GM03348 (cell line): ENCODE measurements at places on chromosomes 1 and 21.

DNA sequence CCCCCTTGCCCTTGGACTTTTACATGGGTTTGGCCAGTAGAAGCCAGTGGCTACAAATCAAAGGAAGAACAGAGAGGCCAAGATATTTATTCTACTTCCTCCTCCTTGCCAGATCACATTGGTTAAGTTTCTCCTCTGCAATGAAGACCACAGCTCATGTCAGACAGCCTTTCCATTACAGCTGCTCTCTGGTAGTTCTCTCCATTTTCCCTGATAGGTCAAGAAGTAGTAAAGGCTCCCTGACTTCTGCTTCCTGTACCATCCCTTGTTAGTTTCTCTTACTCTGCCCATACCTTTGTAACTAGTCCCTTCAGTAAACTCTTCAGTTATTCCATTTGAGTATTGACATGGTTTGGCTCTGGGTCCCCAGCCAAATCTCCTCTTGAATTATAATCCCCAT lies 27.8 kb downstream of the NME7 start:
- no peak for DNase-seq

DNA sequence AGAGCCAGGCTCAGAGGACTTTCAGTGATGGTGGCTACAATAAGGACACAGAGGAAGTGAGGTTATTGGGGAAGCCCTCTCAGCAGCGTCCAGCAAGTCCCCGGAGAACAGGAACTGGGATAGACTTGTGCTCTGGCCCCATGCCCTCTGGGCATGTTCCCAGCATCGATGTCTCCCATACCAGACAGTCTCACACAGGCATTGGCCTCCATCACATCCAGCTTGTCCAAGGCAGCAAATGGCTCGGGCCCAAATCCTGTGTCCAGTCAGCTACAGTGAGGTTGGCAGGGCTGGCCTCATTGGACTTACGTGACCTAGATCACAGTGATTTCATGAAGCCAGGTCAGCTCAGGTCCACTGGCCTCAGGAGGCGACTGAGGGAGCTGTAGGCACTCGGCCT lies 19.6 kb upstream of the TMEM54 start:
- DNase-seq = no peak

- DNase-seq = no peak
Measured at GRCh38 chr21:33902349-33902748, 13.3 kb downstream of the ATP5PO start.

DNA sequence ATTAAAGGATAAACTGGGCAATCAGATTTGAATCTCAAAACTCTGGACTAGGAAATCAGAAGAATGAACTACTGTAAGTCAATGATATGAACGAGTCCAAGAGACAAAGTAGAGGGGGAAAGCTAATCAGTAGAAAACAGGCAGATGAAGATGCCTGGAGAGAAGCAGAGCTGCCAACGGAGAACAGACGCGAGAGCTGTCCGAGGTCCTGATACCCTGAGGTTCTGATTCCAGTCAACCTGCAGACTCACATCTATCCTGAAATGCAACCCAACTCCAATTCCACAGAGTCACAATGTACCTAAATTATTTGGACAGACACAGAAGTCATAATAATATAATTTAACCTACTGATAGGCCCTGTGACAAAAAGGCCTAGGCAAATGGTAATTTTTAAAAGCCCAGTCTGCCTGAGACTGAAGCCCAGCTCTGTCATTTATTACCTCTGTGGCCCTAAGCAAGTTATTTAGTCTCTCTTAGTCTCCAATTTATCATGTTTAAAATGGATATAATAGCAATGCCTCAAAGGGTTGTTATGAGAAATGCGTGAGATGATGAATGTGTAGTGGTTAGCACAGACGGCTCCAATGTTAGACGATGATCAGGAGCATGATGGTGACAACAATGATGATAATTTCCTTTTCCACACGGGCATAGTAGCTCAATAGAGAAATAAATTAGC lies 33.4 kb downstream of the RGS7 start:
- DNase-seq = peak; percentile 36

DNA sequence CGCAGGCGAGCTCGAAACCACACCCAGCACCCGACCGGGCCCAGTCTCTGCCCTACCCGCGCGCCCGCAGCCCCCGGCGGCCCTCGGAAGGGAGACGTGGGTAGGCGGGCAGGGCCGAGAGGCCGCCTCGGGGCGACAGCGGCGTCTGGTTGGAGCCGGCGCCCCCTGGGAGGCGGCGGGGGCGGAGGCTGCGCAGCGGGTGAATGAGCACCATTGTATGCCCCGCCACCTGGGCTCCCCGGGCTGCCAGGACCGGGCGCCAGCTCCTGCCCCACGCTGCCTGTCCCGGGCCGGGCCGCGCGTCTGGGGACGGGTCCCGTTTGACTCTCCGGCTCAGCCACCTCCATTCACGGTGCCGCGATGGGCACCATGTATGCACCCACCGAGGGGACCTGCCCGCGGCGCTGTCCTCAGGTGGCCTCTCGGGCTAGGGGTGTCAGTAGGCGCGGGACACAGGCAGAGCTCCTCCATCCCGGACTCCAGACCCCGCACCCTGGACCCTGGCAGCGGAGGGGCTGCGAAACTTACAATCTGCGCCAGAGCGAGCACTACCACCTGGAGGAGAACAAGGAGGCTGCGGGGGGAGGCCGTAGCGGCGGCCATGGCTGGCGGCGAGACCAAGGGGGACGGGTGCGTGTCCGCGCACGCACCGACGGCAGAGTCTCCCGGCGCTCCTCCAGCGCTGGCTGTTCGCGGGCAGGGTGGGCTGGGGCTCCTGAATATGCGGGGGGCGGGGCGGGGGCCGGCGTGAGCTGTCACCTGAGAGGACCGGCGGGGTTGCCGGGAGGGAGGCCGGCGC lies at the start of gene COL9A2:
Gene COL9A2, minus strand, starts transcription at position 692 of the 799 bp plus-strand sequence. Its CDS starts 89 bp downstream, at position 603.
- peak; percentile 48 for DNase-seq

DNA sequence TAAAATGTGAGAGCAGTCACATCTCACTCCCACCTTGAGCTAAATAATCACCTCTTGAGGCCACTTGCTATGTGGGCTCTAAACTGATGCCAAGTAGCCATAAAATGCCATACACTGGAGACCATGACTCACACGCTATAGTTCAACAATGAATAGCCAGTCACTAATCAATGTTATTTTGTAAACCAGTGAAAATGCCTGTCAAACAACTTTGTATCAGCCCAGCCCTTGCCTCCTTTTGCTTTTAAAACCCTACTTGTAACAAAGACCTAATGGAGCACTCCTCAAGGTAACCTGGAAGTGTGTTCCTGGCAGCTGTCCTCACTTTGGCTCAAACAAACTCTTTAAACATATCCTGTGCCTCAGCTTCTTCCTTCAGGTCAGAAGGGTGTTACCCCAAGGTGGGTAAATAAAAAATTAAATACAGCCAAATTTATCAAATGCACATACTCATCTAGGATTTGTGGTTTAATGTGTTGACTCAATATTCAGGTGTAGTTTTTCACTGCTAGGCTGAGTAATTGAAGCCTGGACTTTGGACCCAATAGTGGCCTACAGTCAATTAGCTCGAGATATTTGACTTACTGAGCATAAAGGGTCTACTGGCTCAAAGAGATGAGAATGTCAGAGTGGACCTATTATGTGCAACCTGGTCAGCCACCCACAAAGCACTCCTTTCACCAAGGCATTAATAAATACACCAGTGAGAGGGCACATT lies 154.3 kb downstream of the COQ8A start:
- DNase-seq = no peak

DNA sequence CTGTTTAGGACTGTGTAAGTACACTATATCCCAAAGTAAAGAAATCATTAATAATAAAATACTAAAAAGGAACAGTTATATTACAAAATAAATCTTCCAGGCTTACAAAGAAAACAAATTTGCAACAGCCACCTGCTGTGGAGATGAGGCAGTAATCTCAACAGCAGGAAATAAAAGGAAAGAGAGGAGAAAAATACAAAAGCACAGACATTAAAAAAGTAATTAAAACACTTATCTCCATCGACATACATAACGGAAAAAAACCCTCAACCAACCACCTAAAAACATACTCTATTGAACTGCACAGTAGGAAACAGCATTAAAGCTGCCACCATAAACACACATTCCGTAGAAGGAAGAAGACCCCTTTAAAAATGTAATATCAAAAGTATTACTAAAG lies 317.6 kb downstream of the DPYD start:
- no peak for DNase-seq

DNA sequence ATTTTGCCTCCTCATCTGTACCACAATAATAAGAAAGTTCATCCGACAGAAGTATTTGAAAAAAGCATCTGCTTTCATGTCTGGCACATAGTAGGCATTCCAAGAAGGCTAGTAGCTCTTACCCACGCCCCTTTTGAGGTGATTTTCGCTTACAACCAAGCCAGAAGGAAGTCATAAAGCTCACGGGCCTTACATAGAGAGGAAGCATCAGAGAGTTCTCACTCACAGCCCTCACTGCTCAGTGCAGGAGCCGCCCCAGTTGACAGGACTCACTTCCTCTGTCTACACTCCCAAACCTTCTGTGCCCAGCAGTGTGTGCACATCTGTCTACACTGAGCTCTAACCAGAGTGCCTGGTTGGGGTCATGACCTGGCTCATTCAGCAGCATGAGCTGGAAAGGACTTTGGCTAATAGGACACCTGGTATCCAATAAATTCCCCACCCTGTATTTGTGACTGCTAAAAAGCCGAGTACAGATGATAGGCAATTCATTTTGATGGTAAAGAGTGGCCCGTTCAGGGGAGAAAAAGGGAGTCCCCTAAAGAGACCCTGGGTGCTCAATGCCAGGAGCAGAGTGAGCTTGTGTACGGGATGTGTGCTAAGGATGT lies 36.8 kb upstream of the DUSP10 start:
- DNase-seq = no peak

DNA sequence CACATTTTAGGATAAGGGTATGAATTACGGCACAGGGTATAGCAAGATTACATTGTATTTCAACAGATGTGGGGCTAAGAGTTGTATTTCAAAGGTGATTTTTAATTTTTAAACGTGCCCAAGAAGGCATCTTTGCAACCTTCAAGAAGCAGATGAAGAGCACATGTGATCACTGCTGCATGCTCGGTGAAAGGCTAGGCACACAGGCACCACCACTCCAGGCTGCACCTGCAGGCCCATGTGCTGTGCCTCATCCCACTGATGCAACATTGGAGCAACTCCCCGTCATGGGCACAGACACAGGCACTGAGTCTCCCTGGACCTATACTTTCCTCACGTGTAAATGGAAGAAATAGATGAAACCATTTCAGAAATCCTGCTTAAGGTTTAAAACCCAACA lies 23.5 kb downstream of the UBE2G2 start:
- DNase-seq = peak; percentile 4

- DNase-seq = no peak
Measured at GRCh38 chr1:175088525-175088951, 20.9 kb downstream of the TNN start.

DNA sequence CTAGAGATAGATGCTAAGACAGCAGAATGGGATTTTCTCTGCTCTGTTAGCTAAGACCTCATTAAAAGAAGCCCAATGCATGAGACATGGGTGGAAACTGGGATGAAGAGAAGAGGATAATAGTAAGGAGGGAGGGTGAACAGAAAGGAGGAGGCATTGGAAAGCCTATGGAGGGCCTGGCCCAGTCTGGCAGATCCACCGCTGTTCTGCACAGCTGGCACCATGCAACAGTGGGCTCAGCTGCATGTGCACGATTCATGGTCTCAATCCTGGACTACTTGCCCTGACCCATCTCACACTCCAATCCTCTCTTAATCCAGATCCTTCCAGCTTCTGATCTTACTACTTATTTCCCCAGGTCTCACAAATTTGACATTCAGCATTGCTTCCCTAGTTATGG lies 2.2 kb downstream of the PHC2 start:
- DNase-seq = no peak

DNA sequence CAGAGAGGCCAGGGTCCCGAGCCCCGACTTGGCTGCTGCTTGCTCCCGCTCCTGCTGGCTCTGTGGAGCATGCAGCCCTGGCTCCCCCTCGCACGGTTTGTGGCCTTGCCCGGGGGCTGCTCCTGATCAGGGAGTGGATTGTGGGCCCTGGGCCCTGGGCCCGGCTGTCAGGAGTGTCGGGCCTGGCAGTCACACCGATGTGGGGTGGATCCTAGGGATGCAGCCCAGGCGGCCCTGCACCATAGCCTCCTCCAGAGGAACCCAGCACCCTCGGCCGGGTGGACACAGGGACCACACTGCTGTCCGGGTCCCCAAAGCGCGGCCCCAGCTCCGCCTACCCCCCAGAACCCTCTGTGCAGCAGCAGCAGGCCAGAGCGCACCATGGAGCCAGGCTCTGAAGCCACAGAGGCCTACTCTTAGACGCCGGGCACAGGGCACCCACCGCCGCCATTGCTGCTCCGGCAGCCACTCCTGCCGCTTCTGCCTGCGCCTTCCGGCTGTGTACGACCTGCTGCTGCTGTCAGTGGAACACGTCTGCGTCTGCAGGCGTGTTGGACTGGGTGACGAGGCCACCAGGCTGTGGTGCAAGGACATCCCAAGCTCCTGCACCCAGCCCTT lies 9.4 kb downstream of the SLX9 start:
- no peak for DNase-seq

GRCh38 chr1:212060632-212061472 lies 25.3 kb downstream of the DTL start:
- DNase-seq = no peak

GRCh38 chr1:182147136-182147820 lies 85.8 kb upstream of the ZNF648 start:
- no peak for DNase-seq

GRCh38 chr21:38123626-38124025 lies 133.2 kb upstream of the KCNJ15 start:
- DNase-seq = no peak

- no peak for DNase-seq
Measured at GRCh38 chr1:153932156-153933131, 9.7 kb upstream of the GATAD2B start.

GRCh38 chr1:113137563-113137962 lies 64.6 kb downstream of the LRIG2 start:
- DNase-seq = no peak

- no peak for DNase-seq
Measured at GRCh38 chr1:181128592-181129497, 40.3 kb downstream of the IER5 start.

- DNase-seq = no peak
Measured at GRCh38 chr1:208595745-208596144, 351.6 kb upstream of the PLXNA2 start.

- peak; percentile 9 for DNase-seq
Measured at GRCh38 chr1:82225421-82226185, 424.9 kb downstream of the ADGRL2 start.

DNA sequence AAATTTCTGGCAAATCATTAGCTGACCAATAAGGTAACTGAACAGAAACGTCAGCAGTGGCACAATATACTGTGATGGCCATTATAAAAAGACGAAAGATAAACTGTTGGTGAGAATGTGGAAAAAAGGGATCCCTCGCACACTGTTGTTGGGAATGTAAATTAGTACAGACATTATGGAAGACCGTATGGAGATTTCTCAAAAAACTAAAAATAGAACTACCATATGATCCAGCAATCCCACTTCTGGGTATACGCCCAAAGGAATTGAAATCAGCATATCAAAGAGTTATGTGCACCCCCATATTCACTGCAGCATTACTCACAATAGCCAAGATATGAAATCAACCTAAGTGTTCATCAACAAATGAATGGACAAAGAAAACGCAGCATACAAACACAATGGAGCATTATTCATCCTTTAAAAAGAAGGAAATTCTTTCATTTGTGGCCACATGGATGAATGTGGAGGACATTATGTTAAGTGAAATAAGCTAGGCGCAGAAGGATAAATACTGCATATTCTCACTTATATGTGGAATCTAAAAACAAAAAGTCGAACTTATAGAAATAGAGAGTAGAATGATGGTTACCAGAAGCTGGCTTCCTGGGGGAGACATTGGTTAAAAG lies 257.7 kb downstream of the RHOU start:
- DNase-seq = no peak

GRCh38 chr1:151047591-151047924 lies at the start of gene C1orf56:
Gene C1orf56 (plus strand): TSS chr1:151047751. CDS start chr1:151047848, 97 bp downstream.
- peak; percentile 96 for DNase-seq
